Nucleus accumbens (tissue), 56 donors: ENCODE measurements at places on chromosomes 2 and 18.

DNA sequence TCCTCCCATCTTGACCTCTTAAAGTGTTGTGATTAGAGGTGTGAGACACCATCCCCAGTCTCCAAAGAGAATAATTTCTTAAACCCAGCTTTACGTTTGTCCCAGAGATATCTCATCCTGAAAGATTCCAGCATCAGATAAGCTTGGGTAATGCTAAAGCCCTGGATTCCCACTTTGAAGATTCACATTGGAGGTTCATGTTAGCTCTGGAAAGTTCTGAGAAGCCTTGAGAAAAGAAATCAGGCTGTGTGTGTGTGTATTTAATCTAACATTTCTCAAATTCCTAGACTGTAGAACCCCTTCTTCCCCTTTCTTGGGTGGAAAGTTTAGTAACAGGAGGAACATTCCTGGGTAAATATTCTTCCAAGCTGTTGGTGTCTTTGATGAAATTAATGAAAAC is 18.0 kb downstream of the ZNF532 start:
- no peak for DNase-seq

- no peak for DNase-seq
Observed at GRCh38 chr2:120919771-120920453, 184.2 kb downstream of the GLI2 start.

- DNase-seq = no peak
Observed at GRCh38 chr18:42509750-42510415, 554.8 kb downstream of the PIK3C3 start.

GRCh38 chr2:15769676-15770547 is 170.4 kb upstream of the MYCN start:
- no peak for DNase-seq
